Activated CD4-positive, alpha-beta T cell treated with anti-CD3 and anti-CD28 coated beads, Interleukin-2, amount 10 ng/mL, durations not matched to agents 24 days and 14 days (primary cell): ENCODE measurements at places on chromosomes 1 and 21.

- DNase-seq: no peak
Observed at GRCh38 chr1:180504186-180504585, 1.8 kb upstream of the ACBD6 start.

- DNase-seq: peak; percentile 82
Observed at GRCh38 chr1:236451796-236452373, 57.8 kb downstream of the EDARADD start.

GRCh38 chr1:77757066-77757584 lies 2.5 kb downstream of the USP33 start:
- peak; percentile 20 for DNase-seq

- DNase-seq: peak; percentile 91
Observed at GRCh38 chr1:54407404-54408146, 1.4 kb upstream of the SSBP3 start.

- no peak for DNase-seq
Observed at GRCh38 chr1:58251430-58252073, 295.0 kb downstream of the OMA1 start.

DNA sequence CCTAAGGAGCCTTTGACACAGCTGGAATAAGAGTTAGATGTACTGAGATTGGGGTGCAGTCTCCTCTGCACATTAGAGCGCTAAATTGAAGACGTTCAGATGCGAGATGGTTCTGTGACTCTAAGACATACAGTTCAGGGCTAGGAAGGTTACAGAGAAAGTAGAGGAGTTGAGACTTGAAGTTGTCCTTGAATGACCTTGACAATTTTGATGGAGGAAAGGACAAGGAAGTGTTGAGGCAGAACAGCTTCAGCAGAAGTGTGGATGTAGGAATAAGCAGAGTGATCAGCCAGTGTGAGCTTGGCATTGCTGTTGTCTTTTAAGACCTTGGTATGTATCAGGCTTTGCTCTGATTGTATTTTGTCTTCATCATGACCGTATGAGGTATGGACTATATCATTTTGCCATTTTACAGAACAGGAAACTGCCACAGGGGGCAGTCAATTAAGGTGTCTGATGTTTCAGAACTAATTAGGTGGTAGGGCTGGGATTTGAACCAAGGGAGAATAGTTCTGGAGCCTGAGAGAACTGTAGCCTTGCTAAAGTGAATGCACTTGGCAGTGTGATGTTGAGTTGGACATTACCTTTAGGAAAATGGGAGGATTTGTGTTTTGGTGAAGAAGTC lies 9.2 kb downstream of the TTF2 start:
- no peak for DNase-seq

- no peak for DNase-seq
Observed at GRCh38 chr1:229617351-229618100, 8.4 kb downstream of the TAF5L start.

GRCh38 chr1:228742281-228742860 lies 7.1 kb downstream of the RHOU start:
- no peak for DNase-seq

DNA sequence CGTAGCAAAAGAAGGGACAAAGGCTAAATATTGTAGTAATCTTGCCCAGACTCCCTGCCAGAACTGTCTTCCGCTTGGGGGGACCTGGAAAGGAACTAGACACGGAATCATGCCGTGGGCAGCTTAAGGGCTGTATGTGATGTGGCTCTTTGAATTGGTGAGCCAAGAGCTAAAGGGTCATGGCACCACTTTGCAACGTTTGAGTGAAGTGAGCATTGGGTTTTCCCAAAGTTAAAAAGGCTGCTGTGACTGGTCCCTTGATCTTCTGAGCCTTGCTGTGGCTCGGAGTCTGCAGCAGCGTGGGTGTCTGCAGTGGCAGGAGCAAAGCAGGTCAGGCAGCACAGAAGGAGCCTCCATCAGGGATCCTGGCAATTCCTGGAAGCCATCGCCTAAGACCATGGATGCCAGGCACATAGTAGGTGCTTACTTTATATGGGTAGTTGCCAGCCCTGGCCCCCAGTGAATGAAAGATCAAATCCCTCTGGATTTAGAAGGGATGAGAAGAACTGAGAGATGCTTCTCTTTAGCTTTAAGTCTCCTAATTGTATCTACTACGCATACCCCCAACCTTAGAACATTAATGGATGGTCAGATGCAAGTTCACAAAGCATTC lies 1.8 kb downstream of the SMYD2 start:
- DNase-seq: peak; percentile 66

- DNase-seq: peak; percentile 99
Observed at GRCh38 chr1:162561037-162561615, 396 bp upstream of the UAP1 start.

GRCh38 chr1:6546326-6546725 lies 8.0 kb downstream of the NOL9 start:
- no peak for DNase-seq

- DNase-seq: no peak
Observed at GRCh38 chr1:215793180-215793579, 226.1 kb downstream of the KCTD3 start.

GRCh38 chr1:226066415-226067078 lies 4.0 kb downstream of the H3-3A start:
- no peak for DNase-seq

- no peak for DNase-seq
Observed at GRCh38 chr1:60137406-60137805, 63.8 kb upstream of the C1orf87 start.

DNA sequence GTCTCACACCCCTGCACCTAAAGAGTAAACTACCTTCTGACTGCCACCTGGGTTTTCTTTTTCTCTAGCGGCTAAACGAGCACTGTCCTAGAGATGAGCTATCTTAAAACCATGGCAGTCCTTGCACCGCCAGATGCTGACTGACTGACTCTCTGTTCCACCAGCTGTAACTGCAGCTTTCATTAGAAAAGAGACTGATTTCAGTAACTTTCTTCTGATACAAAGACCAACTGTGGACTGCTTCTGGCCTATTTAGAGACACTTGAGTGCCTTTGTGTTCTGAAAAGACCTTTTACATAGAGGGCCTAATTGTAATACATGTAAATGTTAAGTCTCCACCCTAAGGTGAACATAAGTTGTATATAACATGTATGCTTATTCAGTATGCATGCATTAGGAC lies 152.5 kb downstream of the DISC1 start:
- no peak for DNase-seq

DNA sequence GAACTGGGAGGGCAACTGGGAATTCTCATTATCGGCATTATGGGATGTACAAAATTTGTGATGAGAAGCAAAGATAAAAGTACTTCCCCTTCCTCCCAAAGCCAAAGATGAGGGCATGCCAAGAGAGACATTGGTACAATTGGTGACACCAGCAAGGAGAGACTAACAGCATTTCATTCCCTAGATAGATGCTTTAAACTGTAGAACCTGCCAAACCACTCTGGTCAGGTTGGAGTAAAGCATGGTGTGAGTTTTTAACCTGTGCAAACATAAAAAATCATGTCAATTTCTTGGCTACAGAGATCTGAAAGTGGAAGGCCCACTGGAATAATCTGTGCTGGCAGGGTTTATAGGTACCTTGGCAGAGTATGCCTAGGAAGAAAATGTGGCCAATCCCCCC lies 19.4 kb downstream of the CTXND2 start:
- no peak for DNase-seq

GRCh38 chr1:54347955-54348699 lies 58.1 kb downstream of the SSBP3 start:
- no peak for DNase-seq

DNA sequence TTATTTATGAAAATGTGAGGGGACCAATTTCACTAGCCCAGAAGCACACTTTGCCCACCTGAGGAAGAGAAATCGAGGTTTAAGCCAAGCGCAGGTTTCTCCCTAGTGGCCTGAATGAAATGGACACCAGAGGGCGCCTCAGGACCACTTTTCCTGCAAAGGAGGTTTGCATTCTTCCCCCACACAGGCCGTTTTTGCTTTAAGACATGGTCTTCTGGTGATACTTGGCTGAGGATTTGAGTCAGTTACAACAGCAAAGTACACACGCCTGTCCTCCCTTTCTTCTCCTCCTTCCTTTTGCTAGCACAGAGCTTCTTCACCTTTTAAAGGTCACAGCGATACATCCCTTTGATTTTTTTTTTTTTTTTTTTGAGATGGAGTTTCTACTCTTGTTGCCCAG lies 5.4 kb downstream of the PLA2G2E start:
- peak; percentile 93 for DNase-seq

- no peak for DNase-seq
Observed at GRCh38 chr1:152148051-152148450, 11.0 kb downstream of the RPTN start.

DNA sequence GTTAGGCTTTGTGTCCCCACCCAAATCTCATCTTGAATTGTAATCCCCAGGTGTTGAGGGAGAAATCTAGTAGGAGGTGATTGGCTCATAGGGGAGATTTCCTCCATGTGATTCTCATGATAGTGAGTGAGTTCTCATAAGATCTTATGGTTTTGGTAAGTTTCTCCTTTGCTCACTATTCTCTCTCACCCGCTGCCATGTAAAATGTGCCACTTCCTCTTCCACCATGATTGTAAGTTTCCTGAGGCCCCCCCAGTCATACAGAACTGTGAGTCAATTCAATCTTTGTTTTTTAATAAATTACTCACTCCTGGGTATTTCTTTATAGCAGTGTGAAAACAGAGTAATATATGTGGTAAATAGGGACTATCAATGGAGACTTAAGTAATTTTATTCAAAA lies 434.5 kb upstream of the OLFM3 start:
- no peak for DNase-seq

- no peak for DNase-seq
Observed at GRCh38 chr21:31221043-31221442, 123.0 kb downstream of the TIAM1 start.

GRCh38 chr1:200958597-200958996 lies 63.9 kb downstream of the INAVA start:
- DNase-seq: no peak

GRCh38 chr1:206660136-206660535 lies 24.6 kb upstream of the MAPKAPK2 start:
- no peak for DNase-seq

DNA sequence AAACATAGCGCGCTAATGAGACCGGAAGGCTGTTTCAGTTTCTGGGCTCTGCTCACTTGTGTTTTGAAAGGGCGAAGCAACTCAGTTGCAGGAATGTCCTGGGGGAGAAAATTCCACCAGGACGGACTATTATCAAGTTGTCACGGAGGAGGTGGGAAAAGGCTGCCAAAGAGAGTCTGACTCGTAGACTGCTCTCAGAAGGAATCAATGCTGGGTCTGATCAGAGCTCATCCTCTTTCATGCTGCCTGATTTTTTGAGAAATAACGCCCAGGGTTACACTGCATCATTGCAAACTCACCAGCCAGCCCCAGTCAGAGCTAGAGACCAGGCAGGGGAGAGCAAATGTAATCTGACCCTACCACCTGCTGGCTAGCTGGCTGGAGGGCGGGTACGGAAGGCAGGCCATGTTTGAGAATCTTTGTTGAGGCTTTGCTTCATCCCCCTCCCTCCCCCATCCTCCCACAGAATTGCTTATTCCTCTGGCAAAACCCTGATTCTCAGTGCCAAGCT lies 36.4 kb upstream of the BCL9 start:
- DNase-seq: no peak
